HS-27A (cell line): ENCODE measurements at places on chromosomes 5 and 9.
A peak's percentile ranks its signal among the peaks of the same experiment; 100 is the strongest.

- DNase-seq: no peak
Measured at GRCh38 chr9:136832581-136832980, 9.7 kb upstream of the AJM1 start.

DNA sequence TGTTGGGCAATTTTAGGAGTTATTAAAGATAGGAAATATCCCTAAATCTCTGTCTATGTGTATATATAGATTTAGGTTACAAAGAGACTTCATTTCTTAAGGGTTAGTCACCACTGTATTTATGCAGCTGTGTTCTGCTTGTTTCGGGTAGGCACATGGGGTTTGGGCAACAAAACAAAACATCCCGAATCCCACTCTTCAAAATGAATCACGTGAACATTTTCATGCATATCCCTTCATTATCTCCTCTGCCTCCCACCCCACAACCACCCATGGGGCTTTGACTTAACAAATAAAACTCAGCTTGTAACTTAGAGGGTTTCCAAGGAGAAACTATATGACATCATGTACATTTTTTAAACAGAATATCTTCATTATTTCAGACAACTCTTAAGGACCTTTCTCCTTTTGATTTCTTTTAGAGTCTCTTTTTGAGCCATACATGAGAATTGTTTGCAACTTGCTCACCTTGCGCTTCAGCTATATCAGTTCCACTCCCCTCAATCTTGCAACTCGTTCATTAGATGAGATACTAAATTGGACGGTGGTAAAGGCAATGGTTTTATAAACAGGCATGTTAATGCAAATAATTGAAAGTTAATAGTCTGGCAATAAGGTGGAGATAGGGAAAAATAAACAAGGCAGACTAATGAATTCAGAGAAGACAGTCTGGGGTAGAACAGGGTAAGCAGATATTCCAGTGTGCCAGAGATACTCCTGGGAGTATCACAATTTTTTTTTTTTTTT lies 136.7 kb downstream of the CD180 start:
- DNase-seq: peak; percentile 24

DNA sequence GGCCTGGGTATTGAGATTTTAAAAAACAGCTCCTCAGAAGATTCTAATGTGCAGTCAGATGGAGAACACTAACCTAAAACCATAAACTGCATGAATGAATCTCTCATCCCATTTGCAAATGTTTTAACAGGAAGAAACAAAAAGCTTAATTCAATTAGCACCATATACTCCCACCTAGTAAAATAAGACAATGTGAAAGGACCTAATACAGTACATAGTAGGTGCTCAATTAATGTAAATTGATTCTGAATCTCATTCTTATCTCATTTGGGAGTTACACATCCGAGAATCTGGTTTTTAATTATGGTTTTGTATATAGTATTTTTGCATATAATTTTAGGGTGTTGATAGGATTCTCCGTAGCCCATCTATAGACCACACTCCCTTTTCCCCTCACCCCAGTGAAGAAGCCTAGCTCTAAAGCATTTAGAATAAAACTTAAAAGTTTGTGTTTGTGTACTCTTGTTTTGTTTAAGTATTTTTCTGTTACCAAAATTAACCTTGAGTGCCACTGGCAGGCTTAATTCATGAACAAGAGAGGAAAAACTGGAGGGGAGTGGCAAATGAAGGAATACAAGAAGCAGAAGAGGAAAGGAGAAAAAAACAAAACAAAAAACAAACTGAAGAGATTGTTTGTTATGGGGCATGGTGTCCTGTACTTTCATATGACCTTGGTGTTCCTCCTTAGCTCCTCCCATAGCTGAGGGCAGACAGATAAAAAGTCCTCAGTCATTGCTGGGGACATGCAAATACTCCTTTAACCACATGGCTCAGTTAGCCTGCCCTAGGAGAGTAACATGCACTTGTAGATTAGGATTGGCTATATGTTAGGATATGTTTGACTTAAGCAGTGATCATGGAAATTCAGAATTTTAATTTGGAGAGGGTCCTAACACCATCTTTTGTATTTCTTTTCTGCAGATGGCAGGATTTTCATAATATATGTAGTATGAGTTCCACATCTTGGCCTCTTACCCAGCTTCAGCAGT lies 1.2 kb downstream of the RNF14 start:
- no peak for DNase-seq

DNA sequence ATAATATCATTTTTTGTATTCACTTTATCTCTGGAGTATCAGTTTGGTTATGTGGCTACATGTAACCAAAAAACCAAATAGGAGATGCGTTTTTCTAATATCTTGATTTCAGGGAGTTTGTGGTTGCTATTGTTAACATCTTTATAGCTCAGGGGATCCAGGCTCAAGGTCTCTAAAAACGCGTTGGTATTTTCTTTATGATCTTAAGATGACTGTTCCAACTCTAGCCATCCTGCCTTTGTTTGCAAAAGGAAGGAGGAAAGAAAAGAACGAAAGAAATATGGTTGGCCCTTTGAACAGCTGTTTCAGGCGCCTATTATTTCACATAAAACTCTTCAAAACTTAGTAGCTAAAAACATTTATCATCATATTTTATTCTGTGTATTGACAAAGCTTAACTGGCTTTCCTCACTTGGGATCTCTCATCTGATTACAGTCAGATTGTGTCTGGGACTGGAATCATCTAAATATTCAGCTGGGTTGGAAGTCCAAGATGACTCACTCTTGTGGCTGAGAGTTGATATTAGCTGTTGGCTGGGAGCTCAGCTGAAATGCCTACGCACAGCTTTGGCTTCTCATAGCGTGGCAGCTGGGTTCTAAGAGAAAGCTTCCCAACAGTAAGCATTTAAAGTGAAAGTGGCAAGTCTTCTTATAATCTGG lies 60.1 kb downstream of the FAM174A start:
- peak; percentile 59 for DNase-seq

- no peak for DNase-seq
Measured at GRCh38 chr5:131671409-131671808, 36.4 kb upstream of the RAPGEF6 start.
